T-helper 17 cell (primary cell): ENCODE measurements at places on chromosomes 4 and X.

DNA sequence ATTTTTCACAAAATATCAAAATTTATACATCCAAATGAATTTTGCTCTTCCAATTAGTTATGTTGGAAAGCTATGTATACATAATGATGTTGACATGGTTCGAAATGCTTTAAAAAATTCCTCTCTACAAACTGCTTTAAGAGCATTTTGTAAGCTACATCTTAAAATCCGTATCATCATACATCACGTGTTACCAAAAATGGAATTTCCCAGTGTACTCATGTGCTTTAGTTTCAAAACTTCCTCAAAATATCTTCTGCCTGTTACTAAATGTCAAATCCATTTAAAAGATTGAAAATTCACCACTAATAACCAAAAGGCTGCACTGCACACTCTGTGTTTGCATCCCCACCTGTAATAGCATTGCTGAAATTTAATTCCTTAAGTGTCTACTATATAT, 87.9 kb downstream of the WDFY3 start:
- no peak for DNase-seq
- H3K4me1 ChIP-seq = no peaks in the 10 kb centered on the region
- no peaks in the 10 kb centered on the region for H3K36me3 ChIP-seq
- no peaks in the 10 kb centered on the region for H3K27me3 ChIP-seq
- H3K27ac ChIP-seq = no peak overlapping the region

DNA sequence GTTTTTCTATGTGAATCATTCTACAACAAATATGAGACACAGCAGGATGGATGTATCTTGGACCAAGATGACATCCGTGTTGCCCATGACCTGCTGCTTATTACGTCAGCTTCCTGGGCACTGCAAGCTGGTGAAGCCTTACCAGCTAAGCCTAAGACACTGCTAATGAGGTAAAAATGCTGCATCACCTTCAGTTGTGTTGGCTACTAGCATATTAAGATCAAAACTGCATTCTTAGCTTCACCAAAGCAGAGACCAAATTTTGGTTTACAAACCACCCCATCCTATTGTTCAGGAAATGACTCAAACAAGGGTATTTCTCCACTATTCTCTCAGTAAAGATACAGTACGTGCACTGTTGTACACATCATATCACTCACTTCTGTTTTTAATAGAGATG, 50.3 kb downstream of the MAML3 start:
- peaks cover 6% of the 10 kb centered on the region for H3K27me3 ChIP-seq
- H3K36me3 ChIP-seq = no peaks in the 10 kb centered on the region
- no peak overlapping the region for H3K4me3 ChIP-seq
- peak overlapping the region; percentile 24 for H3K27ac ChIP-seq
- H3K4me1 ChIP-seq = peaks cover 16% of the 10 kb centered on the region

DNA sequence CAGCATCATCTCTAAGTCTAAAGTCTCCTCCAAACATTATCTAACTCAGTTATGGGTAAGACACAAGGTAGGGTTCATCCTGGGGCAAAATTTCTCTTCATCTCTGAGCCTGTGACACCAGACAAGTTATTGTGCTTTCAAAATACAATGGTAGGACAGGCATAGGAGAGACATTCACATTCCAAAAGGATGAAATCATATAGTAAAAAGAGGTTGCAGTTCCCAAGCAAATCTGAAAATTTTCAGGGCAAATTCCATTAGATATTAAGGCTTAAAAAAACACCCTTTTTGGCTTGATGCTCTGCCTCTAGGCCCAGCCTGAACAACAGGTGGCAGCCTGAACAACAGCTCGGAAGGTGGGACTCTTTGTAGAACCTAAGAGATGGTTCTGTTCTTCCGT, 448.3 kb upstream of the SLIT2 start:
- no peak overlapping the region for H3K27ac ChIP-seq
- no peaks in the 10 kb centered on the region for H3K4me1 ChIP-seq
- H3K27me3 ChIP-seq = no peaks in the 10 kb centered on the region
- no peaks in the 10 kb centered on the region for H3K36me3 ChIP-seq
- no peak for DNase-seq

DNA sequence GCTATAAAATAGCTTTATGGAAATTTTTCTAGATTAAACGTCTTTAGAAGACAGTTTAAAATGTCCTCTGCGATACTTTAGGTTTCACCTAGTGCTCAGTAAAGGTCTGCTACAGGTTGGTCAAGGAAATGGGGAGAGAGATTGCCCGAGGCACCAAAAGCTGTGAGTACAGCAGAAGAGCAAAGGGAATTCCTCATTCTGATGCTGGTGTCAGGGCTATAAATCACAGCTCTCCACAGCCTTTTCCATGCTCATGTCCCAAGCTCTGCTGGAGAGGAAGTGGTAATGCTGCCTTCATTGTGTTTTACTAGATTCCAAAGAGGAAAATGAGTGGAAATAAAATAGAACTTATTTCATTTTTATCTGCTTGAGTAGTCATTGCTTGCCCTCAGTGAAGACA, 2060.4 kb downstream of the ARAP2 start:
- no peak for DNase-seq
- no peak overlapping the region for H3K4me3 ChIP-seq
- H3K36me3 ChIP-seq = no peaks in the 10 kb centered on the region
- H3K27ac ChIP-seq = no peak overlapping the region
- no peaks in the 10 kb centered on the region for H3K27me3 ChIP-seq

GRCh38 chr4:137125011-137125410, 407.3 kb downstream of the PCDH18 start:
- H3K36me3 ChIP-seq = no peaks in the 10 kb centered on the region
- H3K27me3 ChIP-seq = no peaks in the 10 kb centered on the region
- H3K27ac ChIP-seq = no peak overlapping the region
- H3K4me3 ChIP-seq = no peak overlapping the region

DNA sequence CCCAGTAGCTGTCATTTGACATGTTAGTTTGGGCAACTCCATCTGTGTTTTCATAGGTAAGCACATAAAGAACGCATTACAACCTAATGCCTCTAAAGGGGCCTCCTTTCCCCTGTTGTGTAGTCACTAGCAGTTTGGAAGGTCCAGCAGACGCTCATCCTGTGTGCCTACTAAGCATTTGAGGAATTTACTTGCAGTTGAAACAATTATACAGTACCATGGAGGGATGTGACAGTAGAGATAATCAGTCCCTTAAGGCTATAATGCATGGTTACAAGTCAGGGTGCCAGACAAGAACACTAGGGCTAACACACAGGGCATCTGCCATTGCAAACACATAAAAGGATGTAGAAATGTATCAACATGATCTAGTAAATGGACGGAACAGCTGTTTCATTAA, 138.3 kb downstream of the PCDH10 start:
- no peaks in the 10 kb centered on the region for H3K36me3 ChIP-seq
- no peak for DNase-seq
- H3K4me1 ChIP-seq = no peaks in the 10 kb centered on the region
- H3K27ac ChIP-seq = no peak overlapping the region
- no peak overlapping the region for H3K4me3 ChIP-seq
- no peaks in the 10 kb centered on the region for H3K27me3 ChIP-seq

DNA sequence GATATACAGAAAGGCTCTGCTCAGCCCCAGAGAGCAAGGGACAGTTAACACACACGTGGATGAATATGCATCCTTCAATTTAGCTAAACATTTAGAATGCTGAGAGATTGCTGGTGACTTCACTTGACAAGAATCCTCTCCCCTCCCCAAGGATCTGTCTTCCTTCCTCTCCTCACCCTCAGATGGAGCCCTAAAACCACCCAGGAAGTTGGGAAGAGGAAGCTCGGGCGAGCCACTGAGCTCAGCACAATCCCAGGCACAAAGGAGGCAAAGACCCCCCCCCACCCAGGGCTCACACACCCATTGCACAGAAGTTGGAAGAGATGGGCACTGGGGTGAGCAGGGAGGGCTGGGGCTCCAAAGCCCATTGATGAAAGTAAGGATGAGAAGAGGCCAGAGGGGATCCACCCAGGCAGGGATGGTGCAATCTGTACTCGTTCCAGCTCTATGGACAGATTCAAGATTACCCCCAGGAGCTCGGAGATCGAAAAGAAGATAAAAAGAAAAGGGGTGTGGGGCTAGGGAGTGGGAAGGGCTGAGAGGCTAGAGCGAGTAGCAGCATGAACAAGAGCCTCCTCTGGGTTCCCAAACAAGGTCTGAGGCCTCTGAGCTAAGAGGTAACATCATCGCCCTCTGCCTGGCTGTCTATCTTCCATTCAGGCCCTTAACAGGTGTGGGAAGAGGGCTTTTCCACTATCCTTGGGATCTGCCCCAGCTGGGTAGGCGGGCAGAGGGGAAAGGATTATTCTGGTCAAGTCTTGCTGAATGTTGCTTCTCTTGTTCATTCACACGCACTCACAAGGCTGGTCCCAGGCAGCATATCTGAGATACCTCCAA, 1.2 kb downstream of the TFE3 start:
- peak overlapping the region; percentile 89 for H3K4me3 ChIP-seq
- no peaks in the 10 kb centered on the region for H3K27me3 ChIP-seq
- peak overlapping the region; percentile 86 for H3K27ac ChIP-seq
- no peak for DNase-seq
- H3K36me3 ChIP-seq = peaks cover 3% of the 10 kb centered on the region
- H3K4me1 ChIP-seq = peaks cover 30% of the 10 kb centered on the region

- DNase-seq = no peak
- H3K4me1 ChIP-seq = no peaks in the 10 kb centered on the region
- peaks cover 2% of the 10 kb centered on the region for H3K36me3 ChIP-seq
- H3K27ac ChIP-seq = no peak overlapping the region
Measured at GRCh38 chr4:37440501-37440900, 196.0 kb downstream of the NWD2 start.

GRCh38 chr4:112523008-112523721, 7.2 kb upstream of the NEUROG2 start:
- peaks cover 17% of the 10 kb centered on the region for H3K4me1 ChIP-seq
- peak overlapping the region; percentile 91 for H3K4me3 ChIP-seq
- no peak for DNase-seq
- peak overlapping the region; percentile 29 for H3K27ac ChIP-seq

DNA sequence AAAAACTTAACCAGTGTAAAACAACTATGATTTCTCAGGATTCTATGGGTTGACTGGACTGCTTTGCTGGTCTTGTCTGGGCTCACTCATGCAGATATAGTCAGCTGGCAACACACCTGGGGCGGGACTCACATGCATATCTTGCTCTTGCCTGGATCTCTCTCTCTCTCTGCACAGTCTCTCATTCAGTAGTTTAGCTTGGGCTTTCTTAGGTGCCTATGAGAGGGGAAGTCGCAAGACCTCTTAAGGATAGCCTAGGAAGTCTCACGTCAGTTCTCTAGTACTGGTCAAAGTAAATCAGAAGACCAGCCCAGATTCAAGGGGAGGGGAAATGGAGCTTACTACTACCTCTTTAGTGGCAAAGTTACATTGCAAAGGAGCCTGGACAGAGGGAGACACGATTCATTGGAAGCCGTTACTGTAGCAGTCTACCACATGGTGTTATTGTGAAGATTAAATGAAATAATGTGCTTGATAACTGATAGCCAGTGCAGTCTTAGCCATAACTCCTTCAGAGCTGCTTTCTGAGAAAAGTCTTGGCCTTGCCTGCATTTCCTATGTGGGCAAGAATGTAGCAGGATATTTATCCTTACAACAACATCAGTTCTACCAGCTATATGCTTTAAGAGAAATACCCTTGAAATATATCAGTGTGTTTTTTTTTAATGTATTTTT, 2.1 kb downstream of the COPS4 start:
- peaks cover 21% of the 10 kb centered on the region for H3K4me1 ChIP-seq
- no peak overlapping the region for H3K4me3 ChIP-seq
- H3K27ac ChIP-seq = no peak overlapping the region
- H3K27me3 ChIP-seq = no peaks in the 10 kb centered on the region
- H3K36me3 ChIP-seq = no peaks in the 10 kb centered on the region
- DNase-seq = no peak

DNA sequence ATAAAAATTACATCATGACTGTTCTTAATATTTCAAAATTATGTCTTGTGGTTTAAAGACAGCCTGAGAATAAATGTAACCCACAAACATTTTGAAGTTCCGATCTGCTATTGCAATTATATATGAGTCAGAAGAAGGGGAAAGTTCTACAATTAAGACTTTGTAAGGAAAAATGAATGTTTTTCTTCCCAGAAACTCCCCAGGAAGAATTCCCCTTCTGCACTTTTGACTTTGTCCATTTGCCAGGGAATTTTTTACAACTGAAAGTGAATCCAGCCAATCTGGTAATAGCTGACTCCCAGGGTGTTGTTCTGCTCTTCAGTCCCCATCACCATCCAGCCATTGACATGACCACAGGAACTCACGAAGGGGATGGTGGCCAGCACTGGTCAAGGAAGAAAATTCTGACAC, 61.6 kb upstream of the NOCT start:
- peaks cover 24% of the 10 kb centered on the region for H3K27me3 ChIP-seq
- H3K27ac ChIP-seq = no peak overlapping the region
- H3K4me1 ChIP-seq = peaks cover 6% of the 10 kb centered on the region

DNA sequence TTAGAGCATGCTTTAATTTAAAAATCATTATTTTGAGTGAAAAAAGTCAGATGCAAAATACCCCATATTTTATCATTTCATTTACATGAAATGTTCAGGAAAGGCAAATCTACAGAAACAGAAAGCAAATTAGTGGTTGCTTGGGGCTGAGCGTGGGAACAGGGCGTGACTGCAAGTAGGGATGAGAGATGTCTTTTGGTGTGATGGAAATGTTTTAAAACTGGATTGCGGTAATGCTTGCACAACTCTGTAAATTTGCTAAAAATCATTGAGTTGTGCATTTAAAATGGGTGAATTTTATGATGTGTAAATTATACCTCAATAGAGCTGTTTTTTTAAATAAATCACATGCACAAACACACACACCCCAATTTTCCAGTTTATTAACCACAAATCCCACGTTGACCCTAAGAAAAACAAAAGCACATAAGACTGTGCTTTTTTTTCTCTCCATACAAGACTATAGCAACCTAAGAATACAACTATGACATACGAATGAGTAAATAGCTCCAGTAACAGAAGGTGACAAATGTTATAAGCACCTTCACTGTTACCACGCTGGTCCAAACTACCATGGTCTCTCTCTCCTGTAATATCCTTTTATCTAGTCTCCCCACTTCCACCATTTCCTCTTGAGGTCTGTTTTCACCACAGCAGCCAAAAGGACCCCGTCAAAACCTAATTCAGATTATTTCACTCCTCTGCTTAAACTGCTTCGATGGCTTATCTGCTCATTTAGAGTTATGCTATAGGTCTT, 37.2 kb downstream of the FRMD7 start:
- H3K27me3 ChIP-seq = peaks cover 6% of the 10 kb centered on the region
- DNase-seq = no peak
- H3K4me1 ChIP-seq = peaks cover 10% of the 10 kb centered on the region

DNA sequence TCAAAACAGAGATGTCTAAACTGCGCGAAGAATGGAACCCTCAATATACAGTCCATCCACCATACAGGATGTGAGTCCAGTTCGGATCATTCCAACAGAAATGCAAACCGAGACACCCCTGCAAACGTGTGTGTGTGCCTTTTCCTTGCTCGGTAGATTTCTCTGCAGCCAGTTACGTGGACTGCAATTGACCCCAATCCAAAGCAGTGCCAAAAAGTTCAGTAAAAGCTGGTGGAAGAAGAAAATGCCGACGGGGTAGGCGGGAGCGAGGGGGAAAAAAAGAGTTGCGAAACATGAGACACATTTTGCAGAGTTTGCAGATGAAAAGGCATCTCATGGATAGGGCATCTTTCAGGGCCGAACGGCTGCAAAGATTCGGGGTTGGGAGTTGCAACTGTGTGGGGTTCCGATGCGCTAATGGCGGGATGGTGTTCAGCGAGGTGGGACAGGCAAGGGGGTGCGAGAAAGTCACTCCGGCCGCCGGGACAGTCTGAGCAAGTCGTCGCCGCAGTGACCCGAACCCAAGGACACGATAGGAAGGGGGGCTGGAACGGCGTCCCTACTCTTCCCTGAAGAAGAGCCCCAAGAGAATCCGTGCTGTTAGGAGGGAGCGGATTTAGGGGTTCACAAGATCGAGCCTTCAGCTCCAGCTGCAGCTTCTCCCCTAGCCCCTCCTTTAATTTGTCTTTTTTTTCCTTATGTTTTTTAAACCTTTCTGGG, 3.8 kb downstream of the PHOX2B start:
- H3K36me3 ChIP-seq = no peaks in the 10 kb centered on the region
- peaks cover 64% of the 10 kb centered on the region for H3K27me3 ChIP-seq
- no peak for DNase-seq
- no peak overlapping the region for H3K4me3 ChIP-seq
